GM13976 (cell line): ENCODE measurements at places on chromosomes 3 and 15.
A peak's percentile ranks its signal among the peaks of the same experiment; 100 is the strongest.

- DNase-seq: no peak
Observed at GRCh38 chr3:23537101-23537551, 268.6 kb upstream of the UBE2E1 start.

- DNase-seq: no peak
Observed at GRCh38 chr3:152738656-152739055, 96.3 kb upstream of the P2RY1 start.

DNA sequence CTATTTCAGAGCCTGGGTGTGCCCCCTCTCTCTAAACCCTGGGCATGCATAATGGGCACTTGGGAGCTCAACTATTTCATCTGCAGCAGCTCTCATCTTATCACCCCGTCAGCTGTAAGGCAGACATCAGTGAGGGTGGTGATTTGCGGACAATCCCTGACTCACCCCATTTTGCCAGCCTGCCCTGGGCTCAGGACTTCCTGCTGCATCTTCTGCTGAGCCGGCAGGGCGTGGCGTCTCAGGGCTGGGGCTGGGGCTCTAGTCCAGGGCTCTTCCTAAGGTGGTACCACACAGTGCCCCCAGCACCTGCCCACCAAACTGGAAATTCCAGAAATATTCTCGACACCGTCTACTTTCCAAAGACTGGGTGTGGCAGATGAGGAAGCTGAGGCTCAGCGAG is 925 bp upstream of the PSTPIP1 start:
- no peak for DNase-seq

GRCh38 chr15:96336108-96336595 is 5.7 kb downstream of the NR2F2 start:
- no peak for DNase-seq

DNA sequence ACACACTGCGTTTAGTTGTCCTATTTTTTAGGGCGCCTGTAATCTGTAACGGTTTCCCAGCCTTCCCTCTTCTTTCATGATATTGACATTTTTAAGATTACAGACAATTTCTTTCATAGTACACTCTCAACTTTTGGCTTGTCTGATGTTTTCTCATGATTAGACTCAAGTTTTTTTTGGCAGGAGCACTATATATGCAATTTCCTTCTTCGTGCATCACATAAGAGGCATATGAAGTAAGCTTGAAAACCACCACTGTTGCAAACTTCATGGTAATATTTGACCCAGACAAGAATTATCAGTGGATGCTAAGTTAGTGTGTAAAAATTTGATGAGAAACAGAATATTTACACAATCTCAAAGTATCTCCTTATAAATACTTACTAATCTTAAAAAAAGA is 119.2 kb upstream of the CMC1 start:
- no peak for DNase-seq

GRCh38 chr3:173622166-173622565 is 224.6 kb downstream of the NLGN1 start:
- no peak for DNase-seq

GRCh38 chr3:180183346-180183745 is 146.6 kb upstream of the PEX5L start:
- DNase-seq: no peak

- DNase-seq: no peak
Observed at GRCh38 chr3:107430996-107431245, 53.7 kb downstream of the CCDC54 start.

DNA sequence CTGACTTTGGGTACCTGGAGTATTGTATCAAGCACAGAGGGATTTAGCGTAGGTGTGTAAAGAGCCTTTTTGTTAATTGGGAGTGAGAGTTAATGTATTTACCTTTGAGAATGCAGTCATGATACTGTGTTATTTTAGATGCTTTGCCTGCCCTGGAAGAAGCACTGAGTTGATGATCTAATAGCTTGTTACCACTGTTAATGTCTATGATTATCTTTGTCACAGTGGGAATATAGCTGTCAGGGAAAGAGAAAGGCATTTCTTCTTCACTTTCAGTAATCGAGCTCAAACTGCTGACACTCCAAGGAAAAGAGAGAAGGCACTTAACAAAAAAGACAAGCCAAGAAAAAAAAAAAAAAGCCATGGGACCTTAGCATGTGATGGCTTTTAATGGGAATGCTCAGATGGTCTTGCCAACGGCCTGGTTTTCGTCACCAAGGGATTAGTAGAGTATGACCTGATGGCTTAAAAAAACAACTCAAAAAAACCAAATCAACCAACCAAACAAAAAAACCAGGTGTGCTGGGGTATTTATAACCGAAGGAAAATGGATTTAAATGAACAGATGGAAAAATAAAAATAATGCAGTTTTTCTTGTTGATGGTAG is 387.4 kb downstream of the PTPRG start:
- no peak for DNase-seq

DNA sequence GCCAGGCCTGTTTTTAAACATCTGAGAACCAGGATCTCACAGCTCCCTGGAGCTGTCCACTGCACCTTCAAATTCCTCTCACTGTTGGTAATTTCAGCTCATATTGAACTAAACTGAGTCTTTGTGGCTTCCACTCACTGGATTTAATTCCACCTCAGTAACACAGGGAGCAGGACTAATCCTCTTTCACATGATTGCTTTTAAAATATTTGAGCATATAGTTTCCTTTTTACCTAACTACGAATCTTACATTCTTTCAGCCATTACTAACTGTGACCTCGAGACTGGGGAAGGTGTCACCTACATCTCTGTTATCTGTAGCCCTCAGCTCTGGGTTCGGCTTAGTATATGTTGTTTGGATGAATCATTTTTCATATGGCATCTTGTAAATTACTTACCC is 194.3 kb upstream of the C2CD4B start:
- DNase-seq: no peak

DNA sequence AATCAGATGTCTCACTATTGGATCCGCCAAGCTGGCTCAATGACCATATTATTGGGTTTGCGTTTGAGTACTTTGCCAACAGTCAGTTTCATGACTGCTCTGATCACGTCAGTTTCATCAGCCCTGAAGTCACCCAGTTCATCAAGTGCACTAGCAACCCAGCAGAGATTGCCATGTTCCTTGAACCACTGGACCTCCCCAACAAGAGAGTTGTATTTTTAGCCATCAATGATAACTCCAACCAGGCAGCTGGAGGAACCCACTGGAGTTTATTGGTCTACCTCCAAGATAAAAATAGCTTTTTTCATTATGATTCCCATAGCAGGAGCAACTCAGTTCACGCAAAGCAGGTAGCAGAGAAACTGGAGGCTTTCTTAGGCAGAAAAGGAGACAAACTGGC is 21.5 kb downstream of the SENP8 start:
- no peak for DNase-seq

- DNase-seq: no peak
Observed at GRCh38 chr15:78047761-78048627, 29.5 kb downstream of the TBC1D2B start.

GRCh38 chr15:36160351-36160750 is 419.1 kb upstream of the CDIN1 start:
- no peak for DNase-seq

DNA sequence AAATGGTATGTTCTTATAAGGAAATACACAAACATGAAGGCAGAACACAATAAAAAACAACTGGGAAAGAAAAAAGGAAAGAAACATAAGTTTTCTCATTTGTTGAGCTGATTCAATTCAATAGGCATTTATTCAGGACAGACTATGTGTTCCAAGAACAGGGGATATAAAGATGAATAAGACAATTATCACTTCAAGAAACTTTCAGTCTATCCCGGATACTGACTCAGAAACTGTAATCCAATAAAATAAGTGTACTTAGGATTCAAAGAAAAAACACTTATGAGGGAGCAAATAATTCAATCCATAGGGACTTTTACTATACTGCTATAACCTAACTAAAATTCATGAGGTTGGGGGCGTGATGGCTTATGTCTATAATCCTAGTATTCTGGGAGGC is 3.5 kb upstream of the POPDC2 start:
- DNase-seq: no peak

- no peak for DNase-seq
Observed at GRCh38 chr3:114451561-114452018, 157.8 kb downstream of the TIGIT start.

DNA sequence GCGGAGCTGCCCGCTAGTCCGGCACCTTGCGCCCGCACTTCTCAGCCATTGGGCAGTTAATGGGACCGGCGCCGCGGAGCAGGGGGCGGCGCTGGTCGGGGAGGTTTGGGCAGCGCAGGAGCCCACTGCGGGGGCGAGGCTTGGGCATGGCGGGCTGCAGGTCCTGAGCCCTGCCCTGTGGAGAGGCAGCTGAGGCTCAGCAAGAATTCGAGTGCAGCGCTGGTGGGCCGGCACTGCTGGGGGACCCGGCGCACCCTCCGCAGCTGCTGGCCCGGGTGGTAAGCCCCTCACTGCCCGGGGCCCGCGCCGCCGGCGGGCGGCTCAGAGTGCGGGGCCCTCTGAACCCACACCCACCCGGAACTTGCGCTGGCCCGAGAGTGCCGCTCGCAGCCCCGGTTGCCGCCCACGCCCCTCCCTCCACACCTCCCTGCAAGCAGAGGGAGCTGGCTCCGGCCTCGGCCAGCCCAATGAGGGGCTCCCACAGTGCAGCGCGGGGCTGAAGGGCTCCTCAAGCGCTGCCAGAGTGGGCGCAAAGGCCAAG is 835.0 kb downstream of the TBL1XR1 start:
- no peak for DNase-seq

- DNase-seq: no peak
Observed at GRCh38 chr3:49779358-49780079, 6.8 kb downstream of the IP6K1 start.

DNA sequence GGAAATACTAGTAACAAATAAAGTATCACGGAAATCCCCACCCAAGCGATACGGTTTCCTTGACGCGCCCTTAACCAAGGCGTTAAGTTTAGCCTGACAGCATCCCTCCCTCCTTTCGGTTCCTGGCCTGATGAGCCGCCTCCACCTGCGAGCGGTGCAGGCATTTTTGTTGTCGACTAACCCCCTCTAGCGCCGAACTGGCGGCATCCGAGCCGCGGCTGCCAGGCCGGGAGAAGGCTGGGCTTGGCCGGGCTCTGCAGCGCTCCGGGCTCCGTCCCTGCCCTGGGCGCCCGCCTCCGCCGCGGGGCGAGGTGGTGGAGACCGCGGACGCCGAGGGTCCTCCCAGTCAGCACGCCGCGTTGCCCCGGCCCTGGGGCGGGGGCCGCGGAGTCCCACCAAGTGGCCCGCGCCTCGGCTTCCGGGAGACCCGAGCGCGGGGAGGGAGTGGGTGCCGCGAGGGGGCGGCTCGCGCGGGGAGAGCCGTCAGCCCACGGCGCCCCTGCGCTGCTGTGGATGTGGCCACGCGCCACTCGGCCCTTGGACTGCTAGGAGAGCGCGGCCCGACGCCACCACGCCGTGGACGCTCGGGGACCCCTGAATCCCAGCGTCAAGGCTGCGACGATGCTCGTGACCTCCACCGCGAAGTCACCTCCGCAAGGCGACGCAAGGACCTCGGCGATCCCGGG is 1.1 kb upstream of the EPHA6 start:
- peak; percentile 87 for DNase-seq

- no peak for DNase-seq
Observed at GRCh38 chr3:158768361-158768787, 33.5 kb upstream of the MFSD1 start.

DNA sequence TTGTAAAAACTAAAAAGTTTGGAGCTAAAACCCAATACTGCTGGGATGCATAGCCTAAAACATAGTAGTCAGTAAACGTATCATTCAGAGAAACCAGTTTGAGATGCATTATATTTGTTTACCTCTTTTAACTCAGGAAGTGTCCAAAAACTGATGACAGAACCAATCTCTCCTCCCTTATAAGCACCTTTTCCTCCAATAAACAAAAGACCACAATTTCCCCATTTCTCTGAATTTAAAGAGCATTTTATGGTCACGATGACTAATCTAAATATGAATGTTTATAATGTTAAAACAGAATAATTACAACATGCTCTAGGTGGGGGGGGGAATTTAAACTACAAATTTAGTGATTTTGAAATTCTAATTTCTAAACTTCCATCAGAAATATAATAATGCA is 58.5 kb downstream of the CEP63 start:
- DNase-seq: no peak

DNA sequence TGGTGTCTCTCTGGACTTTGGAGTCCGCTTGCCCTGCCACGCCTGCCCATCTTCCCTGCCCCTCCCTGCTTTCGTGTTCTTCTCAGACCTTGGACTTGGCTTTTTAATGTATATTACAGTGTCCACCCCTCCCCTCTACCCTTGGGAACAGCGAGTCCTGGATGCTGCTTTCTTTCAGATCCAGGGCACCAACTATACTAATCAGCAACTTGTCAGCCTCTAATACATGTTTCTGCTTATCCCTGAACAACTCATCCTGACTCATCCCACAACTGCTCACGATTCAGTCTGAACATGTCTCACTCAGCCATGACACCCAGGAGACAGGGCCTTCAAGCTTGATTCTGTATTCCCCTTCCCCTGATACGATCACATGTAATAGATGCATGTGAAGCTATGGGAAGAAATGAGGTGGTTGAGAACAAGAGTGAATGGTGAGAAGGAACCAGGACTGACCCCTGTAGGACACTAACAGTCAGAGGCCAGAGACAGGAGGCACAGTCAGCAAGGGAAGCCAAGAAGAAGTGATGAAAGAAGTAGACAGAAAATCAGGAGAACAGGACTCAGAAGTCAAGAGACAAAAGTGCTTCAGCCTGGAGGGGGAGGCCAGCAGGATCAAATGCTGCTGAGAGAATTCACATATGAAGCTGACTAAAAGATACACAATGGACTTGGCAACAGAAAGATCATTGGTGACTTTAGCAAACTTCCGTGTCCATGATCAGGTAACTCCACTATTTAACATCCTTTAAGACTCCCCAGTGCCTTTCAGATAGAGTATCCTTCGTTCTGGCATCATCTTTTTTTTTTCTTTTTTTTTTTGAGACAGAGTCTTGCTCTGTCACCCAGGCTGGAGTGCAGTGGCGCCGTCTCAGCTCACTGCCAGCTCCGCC is 35.4 kb downstream of the BCL2L10 start:
- peak; percentile 42 for DNase-seq

GRCh38 chr3:30790150-30790549 is 104.3 kb downstream of the GADL1 start:
- DNase-seq: no peak

DNA sequence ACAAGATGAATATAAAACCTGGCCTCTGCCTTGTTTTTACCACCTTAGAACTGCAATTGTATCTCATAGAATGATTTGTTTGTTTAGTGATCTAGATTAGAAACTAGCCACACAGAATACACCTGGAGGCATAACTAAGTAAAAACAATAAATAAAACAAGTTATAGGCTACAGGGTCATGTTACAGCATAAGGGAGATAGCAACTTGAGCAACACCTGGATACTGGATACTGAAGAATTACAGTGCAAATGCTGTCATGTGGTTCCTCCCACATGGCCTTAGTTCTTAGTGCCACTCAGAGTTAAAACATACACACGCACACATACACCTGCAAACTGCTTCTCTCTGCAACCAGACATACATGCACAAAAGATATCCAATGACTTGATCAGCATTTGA is 563.4 kb upstream of the DPPA4 start:
- DNase-seq: no peak

- DNase-seq: peak; percentile 75
Observed at GRCh38 chr3:127762077-127762786, 60.1 kb downstream of the MGLL start.

- no peak for DNase-seq
Observed at GRCh38 chr3:60641354-60641753, 609.9 kb downstream of the FHIT start.
